LHCN-M2 (cell line): ENCODE measurements at places on chromosomes 6 and 20.
A peak's percentile ranks its signal among the peaks of the same experiment; 100 is the strongest.

GRCh38 chr6:163583558-163583957 lies 169.0 kb downstream of the QKI start:
- no peak for DNase-seq

- DNase-seq, result no peak
These were observed 199.8 kb downstream of the NFATC2 start for GRCh38 chr20:51342510-51343236.

- no peak for DNase-seq
These were observed 30.0 kb downstream of the OSBPL2 start for GRCh38 chr20:62268228-62268900.

GRCh38 chr20:49171909-49172308 lies 16.2 kb downstream of the STAU1 start:
- DNase-seq, result no peak

DNA sequence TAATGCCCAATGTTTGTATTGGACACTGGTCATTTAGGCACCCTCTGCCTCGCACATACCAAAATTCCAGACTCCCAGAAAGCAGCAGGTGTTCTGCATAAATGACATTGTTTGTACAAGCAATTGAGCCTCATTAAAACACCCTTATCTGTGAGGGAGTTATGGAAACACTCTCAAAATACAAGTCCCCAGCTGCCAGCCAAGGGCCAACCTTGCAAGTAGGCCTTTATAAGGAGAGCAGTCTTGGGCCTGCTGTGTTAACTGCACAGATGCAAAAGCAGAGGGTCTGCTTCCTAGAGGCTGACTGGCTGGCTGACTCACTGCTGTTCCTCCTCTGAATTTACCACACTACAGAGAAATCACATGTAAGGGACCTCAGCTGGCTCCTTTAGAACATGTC lies 150.4 kb upstream of the HMGN3 start:
- peak; percentile 84 for DNase-seq

DNA sequence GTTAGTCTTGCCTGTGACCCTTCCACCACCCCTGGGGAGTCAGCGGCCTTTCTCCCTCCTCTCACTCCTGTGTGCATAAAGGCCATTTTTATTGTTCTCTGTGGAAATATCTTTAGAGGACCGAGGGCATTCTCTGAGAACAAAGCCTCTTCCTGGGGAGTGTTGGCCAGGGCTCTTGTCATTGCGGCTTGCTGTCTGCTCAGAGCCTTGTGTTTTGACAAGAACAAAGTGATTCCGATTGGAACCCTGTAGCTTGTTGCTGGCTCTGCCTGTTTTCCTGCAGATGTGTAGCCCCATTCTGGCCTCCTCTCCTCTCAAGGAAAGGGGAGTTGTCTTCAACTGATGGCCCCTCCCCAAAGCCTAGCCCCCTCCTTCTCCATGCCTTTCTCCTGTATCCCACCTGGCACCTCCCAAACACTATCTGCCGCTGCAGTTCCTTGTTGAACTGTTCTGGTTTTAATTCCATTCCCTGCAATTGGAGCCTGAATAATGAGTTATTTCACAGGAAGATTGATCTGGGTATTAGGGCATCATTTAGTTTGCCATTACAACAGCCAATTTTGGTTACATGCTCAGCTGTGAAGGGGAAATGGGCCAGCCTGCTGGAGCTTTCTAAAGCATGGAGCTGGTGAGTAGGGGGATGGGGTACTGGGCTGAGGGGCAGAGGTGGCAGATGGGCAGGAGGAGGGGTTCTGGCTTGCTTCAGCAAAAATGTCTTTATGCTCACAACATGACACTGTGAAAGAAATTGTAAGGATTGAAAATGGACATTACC lies 252.5 kb downstream of the LRFN2 start:
- DNase-seq, result no peak

- DNase-seq, result no peak
These were observed 9.8 kb upstream of the CGA start for GRCh38 chr6:87104667-87105066.

- DNase-seq, result peak; percentile 88
These were observed 51.1 kb downstream of the ARID1B start for GRCh38 chr6:156828280-156828703.

GRCh38 chr6:42689371-42689770 lies 33.0 kb downstream of the PRPH2 start:
- DNase-seq, result no peak

GRCh38 chr20:53738039-53738944 lies 144.7 kb upstream of the ZNF217 start:
- peak; percentile 93 for DNase-seq

- no peak for DNase-seq
These were observed 267.1 kb upstream of the SGK1 start for GRCh38 chr6:134584847-134585516.

- no peak for DNase-seq
These were observed 9.3 kb downstream of the COL9A3 start for GRCh38 chr20:62825986-62826645.

- no peak for DNase-seq
These were observed 16.0 kb downstream of the MAP7 start for GRCh38 chr6:136534268-136534667.

- no peak for DNase-seq
These were observed 26.5 kb downstream of the FAM229B start for GRCh38 chr6:112113918-112114317.

DNA sequence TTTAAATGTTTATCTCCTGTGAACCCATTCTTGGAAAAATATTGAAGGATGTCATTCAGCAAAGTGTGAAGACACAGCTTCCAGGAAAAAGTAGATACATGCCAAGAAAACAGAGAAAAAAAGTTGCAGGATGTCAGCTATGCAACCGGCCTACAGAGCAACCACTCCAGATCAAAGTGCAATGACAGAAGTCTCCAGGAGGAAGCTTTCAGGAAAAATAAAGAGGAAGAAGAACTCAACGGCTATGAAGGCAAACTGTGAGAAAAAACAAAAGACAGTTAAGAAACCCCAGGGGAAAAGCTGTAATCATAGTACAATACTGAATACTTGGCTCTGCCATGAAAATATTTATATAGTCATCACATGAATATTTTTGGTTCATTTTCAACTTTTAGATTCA lies 30.6 kb downstream of the REPS1 start:
- peak; percentile 50 for DNase-seq

- DNase-seq, result peak; percentile 0
These were observed 73.9 kb downstream of the MDN1 start for GRCh38 chr6:89745716-89746115.

- peak; percentile 79 for DNase-seq
These were observed 189.1 kb downstream of the DTNBP1 start for GRCh38 chr6:15473741-15474161.

DNA sequence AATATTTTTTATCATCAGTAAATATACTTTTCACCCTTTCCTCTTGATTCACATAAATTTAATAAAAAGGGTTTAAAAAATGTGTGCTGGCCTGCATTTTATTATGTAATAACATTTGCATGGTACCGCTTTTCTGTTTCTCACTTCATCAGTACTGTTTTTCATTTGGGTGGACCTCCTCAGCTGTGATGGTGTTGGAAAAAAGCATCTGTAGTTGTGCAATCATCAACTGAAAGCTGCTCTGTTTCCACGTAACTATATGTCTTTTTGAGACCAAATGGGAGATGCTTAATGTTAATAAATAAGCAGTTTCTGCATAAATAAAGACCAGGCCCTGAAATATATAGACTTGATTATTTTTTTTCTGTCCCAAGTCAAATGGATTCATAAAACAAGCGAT lies 31.6 kb upstream of the CENPW start:
- no peak for DNase-seq

DNA sequence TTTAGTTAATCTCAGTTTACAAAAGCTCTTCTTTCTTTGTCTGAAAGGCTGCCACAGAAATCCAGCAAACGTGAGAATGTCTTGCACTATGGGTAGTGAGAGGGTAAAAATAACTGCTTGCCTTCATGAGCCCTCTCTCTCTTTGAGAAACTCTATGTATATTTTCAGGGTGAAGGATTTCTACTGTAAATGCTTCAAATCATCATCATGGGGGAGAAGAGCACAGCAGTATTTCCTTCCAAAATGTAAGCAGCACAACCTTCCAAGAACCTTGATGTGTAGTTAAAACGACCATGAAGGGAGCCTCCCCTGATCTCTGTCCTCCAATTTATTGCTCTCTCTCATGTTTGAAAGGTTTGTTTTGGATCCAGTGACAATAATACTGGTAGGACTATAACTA lies 141.3 kb upstream of the CENPW start:
- DNase-seq, result no peak

DNA sequence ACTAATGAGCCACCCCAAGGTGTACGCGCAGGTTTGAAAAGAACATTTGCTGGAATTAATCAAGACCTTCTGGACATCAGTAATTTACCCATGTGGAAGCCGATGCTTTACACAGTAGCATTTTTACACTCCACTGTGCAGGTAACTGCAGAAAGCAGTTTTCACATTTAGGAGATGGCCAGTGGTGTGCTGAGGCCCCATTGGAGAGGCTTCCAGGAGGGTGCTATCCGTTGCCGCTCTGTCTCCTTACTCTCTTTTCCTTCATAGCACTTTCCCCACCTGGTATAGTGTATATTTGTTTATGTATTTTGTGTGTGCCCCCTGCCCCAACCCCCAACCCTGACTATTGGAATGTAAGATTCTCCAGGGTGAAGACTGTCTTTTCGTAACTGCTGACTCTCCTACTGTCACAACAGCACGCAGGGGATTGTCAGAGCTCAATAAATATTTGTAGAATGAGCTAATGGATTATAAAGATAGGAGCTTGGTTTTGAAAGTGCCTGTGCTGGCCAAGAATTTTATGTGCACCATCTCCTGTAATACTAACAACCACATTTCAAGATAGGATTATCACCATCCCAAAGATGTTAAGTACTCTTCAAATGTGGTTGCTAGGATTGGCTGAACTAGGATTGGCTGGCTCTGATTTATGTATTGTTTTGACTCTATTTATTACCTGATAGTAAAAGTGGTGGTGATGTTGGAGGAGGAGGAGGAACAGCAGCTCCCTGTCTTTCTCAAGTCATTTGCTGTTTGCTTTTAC lies 74.0 kb upstream of the GLP1R start:
- no peak for DNase-seq

DNA sequence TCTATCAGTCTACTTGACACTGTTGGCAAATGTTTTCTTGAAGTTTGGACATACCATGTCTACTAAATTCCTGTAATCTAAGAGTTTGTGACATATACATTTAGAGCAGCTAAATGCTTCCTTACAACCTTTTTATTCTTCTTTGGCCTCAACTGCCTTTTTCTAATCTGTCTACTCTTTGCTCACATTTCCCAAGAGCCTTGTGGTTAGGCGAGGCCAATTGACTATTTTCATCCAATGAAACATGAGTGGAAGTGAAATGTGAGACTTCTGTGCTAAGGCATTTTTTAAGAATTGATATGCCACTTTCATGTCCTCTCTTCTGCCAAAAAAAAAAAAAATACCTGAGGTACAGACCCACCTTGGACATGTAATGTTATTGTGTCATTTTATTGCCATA lies 158.2 kb upstream of the MCHR2 start:
- peak; percentile 68 for DNase-seq

- DNase-seq, result no peak
These were observed 9.4 kb downstream of the CCNC start for GRCh38 chr6:99559057-99559456.

GRCh38 chr6:109788687-109789086 lies 97.6 kb downstream of the FIG4 start:
- DNase-seq, result no peak

DNA sequence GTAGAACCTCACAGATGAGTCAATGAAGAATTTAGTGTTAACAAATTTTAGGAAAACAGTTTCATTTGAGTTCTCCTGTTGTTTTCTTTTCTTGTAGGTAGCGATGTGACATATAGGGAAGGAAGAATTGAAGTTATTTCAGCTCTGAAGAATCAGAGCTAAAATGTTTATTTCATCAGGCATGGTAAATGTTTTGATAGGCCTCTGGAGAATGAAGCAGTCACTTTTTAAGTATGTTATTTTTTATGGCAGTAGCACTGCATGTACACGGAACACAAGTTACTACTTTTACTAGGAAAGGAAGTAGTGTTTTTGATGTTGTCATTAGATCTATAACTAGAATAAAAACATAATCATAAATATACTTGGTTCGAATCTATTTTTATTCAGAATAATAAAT lies 1357.3 kb upstream of the CITED2 start:
- no peak for DNase-seq

GRCh38 chr6:159039885-159040258 lies 4.9 kb downstream of the TAGAP start:
- no peak for DNase-seq

DNA sequence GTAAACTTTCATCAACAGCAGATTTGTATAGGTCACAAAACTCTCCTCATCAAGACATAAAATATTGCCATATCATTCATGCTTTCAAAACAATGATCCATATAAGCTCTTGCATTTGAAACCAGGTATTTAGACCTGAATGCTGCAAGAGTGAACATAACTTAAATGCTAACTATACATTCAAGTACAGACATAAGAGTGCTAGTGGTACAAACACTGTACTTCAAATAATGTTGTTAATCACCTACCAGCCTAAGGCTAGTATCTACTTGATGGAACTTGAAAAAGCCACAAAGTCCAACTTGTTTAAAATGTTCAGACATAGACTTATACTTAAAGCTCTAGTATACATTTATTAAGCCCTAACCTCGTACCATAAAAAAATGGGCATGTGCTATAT lies 16.0 kb upstream of the GSTA2 start:
- DNase-seq, result no peak

- peak; percentile 52 for DNase-seq
These were observed 166.6 kb downstream of the SASH1 start for GRCh38 chr6:148509119-148509799.

- DNase-seq, result peak; percentile 22
These were observed 80.7 kb upstream of the CCDC167 start for GRCh38 chr6:37580176-37580955.

- DNase-seq, result peak; percentile 32
These were observed 34.0 kb upstream of the BMP6 start for GRCh38 chr6:7691675-7692452.

GRCh38 chr6:134719911-134720310 lies 230.0 kb downstream of the ALDH8A1 start:
- DNase-seq, result no peak

GRCh38 chr20:53712212-53712977 lies 118.8 kb upstream of the ZNF217 start:
- no peak for DNase-seq

GRCh38 chr6:154925130-154925529 lies 70.0 kb upstream of the TIAM2 start:
- DNase-seq, result no peak

- DNase-seq, result peak; percentile 68
These were observed 25.8 kb upstream of the FABP7 start for GRCh38 chr6:122753688-122754056.

DNA sequence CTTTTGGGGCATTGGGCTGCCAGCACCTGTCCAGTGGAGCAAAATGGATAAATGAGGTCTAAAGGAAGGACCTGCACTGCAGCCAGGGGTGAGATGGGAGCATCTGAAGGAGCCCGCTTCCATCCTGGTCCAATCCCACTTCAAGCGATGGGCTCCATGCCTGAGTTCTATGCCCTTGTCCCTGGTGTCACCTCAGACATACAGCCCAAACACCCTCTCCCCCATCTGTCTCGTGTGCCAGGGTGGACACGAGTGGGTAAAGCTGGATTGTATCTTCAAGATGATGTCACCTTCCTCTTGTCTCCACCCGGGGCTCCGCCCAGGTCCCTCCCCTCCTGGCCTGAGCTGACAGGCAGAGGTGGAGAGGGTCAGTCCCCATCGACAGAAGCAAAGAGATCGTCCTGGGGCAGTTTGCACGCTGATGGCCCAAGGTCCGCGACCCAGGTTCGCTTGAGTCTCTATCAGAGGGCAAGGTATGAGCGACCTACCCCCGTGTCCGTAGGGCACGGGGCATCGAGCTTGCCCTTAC lies 544 bp downstream of the SMIM29 start:
- DNase-seq, result peak; percentile 48

GRCh38 chr20:3222635-3223600 lies 13.6 kb downstream of the ITPA start:
- DNase-seq, result no peak

- peak; percentile 88 for DNase-seq
These were observed 130.5 kb downstream of the CEBPB start for GRCh38 chr20:50320901-50321796.
